Esophagus muscularis mucosa (tissue), 4 donors: ENCODE measurements at places on chromosomes 16 and 17. TPM values are rescaled to one million over a fixed set of nuclear protein-coding genes. Genes with fewer than 3 reads are reported as not detected.
A peak's percentile ranks its signal among the peaks of the same experiment; 100 is the strongest.

- DNase-seq: no peak
These were observed 31.3 kb downstream of the PEMT start for GRCh38 chr17:17560167-17560566.

DNA sequence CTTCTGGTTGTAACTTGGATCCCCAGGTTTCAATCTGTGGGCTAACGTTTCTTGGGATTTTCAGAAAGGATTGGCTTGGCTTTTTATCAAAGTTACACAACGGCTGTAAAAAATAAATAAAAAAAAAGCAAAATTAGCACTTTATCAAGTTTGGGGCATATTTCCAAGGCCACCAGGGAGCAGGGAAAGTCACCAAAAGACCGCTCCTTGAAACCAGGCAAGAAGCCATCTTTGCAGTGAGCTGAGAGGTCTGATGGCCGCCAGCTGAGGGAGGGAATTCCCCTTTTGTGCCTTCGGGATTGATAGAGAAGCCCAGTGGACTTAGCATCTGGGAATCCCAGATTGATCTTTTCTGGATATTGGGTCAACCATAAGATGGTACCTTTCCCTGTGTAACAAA lies 192.2 kb downstream of the WWOX start:
- no peak for DNase-seq

The GLIS2 gene
- 17.8 TPM for total RNA-seq

DNA sequence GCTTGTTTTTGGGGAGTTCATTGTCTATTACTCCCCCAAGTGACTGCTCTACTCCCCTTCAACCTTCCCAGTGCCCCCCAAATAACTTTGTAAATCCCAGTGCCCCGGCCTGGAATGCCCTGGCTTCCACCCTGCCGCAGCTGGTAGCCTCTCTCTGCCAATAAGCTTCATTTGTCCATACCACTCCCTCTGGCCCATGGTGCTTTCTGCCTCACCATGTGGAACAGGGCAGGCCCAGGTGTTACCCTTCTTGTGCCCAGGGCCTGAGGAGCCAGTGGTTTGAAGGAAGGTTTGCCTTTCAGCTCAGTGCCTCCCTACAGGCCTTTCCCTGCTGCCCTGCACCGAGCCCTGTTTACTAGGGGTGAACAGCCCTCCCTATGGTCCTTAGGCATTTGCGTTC lies 134.2 kb downstream of the AATF start:
- DNase-seq: no peak

The KRTAP1-1 gene
- total RNA-seq: not detected

GRCh38 chr17:17350491-17351355 lies 47.5 kb downstream of the NT5M start:
- no peak for DNase-seq

DNA sequence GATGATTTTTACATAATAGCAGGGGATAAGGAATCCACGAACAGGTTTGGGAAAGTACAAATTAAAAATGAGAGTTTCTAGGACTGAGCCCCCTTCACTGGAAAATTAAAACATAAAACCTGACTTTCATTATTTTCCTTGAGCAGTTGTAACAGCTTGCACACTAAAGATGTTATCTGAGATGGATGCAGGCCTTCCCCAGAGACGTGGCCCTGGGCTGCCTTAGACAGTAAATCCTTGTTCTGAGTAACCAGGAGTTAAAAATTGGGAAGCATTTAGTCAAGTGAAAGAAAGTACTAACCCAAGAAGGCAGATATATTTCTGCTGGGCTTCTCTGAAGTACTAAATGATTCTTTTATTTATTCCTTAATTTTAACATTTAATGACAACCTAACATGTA lies 432.2 kb upstream of the KIF2B start:
- no peak for DNase-seq

DNA sequence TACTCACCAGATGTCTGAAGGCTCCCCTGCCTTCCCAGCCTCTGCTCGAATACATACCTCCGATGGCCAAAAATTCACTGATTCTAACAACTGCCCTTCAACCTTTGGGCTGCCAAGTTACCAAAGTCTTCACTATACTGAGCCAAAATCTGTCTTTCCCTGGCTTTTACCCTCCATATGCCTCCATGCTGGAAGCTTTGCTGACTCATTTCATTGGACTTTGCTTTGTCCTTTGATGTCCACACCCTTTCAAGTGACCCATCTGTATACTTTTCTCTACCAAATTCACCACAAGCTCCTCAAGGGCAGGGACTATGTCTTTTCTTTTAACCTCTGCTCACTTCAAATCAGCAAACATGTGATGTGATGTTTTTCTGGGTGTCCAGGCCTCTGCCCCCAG lies 21.0 kb upstream of the MTMR4 start:
- no peak for DNase-seq

DNA sequence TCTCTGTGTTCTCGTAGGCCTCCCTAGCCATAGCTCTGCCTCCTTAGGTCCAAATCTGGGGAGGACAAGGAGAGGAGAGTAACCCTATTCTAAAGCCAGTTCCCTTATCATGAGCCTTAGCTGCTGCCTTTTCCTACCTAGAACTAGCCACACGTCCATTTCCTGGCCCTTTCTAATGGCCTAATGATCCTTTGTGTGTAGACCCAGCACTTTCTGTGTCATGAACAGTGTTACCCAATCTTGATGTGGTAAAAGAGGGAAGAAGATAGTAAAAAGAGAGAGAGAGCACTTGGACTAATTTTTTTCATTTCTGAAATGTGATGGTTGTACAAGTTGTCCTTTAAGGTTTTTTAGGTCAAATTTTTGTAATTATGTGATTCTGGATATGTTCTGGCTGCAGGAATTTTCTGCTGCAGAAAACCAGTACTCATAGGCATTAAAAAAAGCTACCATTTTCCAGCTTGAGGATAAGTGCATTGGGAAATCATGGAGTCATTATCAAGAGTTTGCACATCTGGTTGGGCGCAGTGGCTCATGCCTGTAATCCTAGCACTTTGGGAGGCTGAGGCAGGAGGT lies 18.2 kb downstream of the CASC3 start:
- no peak for DNase-seq

- DNase-seq: no peak
These were observed 22.5 kb upstream of the MYO15B start for GRCh38 chr17:75565066-75565465.

- no peak for DNase-seq
These were observed 8.6 kb upstream of the CENPV start for GRCh38 chr17:16361874-16362273.

DNA sequence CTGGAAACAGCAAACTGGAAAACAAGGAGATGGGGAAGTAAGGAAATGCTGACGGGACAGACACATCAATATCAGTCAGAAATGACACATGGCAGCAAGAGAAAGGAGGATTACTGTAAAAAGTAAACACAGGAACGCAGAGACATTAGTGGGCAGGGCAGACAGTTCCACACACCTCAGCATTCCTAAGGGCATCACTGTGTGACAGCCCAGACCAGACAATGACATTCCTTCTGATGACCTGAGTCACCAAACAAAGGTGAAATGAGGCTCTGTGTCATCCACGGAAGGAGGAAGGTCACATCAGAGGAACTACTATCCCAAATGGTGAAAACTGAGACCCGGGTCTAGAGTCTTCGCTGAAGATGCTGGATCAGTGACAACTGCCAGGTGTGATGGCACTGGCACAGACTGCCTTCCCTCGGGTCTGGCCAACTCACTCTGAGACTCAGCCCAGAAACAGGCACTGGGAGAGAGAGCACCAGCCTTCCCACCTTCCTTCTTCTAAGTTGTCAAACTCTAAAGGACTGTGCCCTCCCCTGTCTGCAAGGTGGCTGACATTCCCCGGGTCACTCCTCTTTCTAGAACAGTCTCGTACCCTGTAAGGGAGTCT lies 36.7 kb downstream of the TK2 start:
- no peak for DNase-seq

- DNase-seq: no peak
These were observed 14.2 kb downstream of the AXIN2 start for GRCh38 chr17:65547253-65547670.

- no peak for DNase-seq
These were observed 7.3 kb downstream of the MYOCD start for GRCh38 chr17:12672947-12673346.

DNA sequence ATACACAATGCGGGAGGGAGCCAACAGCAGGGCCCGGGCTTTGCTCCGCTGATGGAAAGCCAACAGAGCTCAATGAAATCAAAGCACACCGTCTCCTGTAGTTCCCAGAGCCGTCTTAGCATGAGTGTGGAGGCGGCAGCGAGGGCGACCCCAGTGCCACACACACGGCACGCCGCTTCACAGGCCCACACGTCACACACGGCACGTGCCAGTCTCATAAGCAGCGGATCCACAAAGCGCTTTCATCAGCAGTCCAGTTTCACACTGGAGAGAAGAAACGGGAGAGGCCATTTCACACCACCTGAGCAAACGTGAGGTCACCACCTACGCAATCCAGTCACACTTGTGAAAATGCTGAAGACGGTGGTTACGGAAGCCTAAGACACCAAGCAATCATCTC lies 34.8 kb downstream of the CYB5D2 start:
- DNase-seq: no peak

DNA sequence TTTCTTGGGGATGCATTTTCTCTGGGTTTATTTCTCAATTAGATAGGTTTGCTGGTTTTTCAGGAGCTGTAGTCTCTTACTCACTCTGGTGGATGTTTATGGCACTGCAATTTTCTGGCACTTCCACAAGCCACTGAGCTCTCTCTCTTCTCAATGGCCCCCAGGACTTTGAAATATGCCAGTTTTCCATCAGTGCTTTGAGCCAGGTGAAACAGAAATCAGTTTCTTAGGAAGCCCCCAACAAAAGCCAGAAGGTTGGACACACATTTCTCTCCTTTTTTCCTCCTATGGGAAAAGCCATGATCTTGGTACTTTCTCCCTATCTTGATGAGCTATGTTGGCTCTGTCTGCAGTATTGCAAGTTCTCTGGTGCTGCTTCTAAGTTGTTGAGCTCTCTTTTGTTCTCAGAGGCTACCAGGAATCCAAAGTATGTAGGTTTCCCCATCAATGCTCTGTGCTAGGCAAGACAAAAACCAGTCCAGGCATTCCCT lies 90.7 kb upstream of the SMIM36 start:
- DNase-seq: no peak

DNA sequence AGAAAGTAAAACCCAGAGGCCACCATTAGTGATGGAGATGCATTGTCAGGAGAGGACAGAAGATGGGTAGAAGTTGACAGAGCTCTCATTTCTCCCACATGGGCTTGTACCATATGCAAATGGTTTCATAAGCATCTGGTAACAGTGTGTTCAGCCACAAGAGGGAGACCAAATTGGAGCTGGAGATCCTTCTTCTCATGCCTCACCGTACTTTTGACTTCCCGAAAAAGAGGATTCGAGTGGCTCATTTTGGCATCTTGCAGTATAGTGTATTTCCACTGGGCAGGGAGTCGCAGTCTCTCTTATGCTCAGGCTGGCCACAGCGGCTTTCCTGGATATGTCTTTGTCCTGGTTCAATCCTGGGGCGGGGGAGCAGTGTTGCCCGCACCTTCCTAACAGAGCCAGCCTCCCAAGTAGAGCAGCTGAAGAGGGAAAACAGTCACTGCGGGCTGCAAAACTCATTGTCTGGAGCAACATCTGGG lies 23.8 kb downstream of the TBC1D3B start:
- DNase-seq: peak; percentile 91

DNA sequence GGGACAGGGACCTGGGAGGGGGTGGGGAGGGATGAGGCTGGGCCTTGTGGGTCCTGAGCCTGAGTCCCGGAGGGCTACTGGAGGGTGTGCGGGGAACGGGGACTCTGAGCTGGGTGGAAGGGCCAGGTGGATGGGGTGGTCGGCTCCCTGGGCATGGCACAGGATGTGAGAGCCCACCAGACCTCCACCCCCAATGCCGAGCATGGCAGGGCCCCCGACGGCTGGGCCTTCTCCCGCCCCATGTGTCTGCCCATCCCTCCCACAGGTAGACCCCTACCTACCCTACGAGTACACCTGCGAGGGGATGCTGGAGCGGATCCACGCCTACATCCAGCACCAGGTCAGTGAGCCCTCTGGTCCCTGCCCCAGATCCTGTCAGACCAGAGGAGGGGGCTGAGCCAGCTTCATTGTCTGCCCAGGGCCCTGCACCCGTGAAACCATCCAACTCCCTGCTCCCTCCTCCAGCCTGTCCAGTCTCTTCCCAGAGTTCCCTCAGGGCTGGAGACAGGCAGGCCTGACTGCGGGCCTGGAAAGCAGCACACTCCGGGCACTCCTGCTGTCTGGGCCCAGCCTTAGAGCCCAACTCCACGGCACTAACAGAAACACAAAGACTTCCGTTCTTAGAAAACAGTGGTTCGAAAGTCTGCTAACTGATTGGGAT lies 78.0 kb downstream of the MGAT5B start:
- no peak for DNase-seq

The ATP2A1 gene
- not detected for total RNA-seq

GRCh38 chr16:24001710-24002109 lies 165.9 kb downstream of the PRKCB start:
- DNase-seq: no peak
